K562 (cell line): ENCODE measurements at places on chromosomes 1 and 21.

GRCh38 chr1:9280015-9280860 lies 12.5 kb upstream of the SPSB1 start:
- DNase-seq = peak; percentile 58

- DNase-seq = no peak
These were observed 2.4 kb upstream of the IFNLR1 start for GRCh38 chr1:24189528-24189927.

DNA sequence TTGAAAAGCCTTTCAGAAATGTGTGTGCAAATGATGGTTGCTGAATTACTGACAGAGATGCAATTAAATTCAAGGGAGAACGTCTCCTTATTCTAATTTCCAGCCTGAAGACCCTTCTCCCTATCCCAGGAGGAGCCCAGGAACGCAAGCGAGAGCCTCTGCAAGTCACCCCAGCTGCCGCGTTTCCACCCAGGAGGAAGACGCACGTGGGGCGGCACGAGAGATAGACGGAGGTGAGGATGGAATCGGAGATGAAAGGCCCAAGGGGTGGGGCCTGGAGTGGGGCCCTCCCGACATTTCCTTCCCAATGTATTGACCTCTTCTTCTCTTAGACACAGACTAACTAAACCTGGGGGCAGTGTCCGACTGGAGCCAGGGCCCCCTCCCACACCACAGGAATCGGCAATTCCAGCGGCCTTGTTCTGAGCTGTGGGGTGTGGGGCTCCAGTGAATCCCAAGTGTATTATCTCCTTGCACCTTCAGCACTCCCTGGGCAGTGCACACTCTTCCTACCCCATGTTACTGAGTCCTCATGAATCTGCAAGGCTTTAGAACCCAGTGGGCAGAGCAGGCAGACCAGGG lies 322.5 kb downstream of the AJAP1 start:
- DNase-seq = no peak

DNA sequence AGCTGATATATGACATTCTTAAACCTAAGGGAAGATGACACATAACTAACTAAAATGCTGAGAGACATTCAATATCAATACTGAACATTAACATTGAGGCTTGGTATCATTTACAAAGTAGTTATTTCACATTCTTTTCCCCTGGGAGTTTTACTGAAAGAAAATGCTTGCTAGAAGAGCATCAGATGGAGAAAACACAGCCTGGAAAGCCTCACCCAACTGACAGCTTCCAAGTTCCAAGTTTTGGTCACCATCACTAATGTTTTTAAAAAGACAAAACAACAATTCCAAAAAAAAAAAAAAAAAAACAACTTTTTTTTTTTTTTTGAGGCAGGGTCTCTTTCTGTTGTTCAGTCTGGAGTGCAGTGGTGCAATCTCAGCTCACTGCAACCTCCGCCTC lies 80.6 kb downstream of the DSCAM start:
- DNase-seq = no peak

DNA sequence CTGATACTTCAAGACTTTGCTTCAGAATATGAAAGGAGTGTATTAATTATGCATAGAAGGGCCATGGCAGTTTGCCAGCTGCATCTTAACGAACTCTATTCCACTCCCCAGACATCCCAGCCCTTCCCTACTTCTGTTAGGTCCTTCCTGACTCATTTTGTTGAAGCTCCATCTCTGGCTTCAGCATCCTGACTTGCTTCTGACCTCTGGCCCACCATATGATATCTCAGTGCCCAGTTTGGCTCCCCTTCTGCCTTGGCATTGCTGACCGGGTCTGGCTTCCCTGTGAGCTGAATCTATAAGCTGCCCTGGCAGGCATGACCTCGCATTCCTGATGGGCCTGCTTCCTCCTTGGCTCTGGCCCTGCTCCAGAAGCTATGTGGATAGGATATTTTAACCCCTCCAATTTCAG lies 27.6 kb upstream of the ARHGAP29 start:
- DNase-seq = no peak

DNA sequence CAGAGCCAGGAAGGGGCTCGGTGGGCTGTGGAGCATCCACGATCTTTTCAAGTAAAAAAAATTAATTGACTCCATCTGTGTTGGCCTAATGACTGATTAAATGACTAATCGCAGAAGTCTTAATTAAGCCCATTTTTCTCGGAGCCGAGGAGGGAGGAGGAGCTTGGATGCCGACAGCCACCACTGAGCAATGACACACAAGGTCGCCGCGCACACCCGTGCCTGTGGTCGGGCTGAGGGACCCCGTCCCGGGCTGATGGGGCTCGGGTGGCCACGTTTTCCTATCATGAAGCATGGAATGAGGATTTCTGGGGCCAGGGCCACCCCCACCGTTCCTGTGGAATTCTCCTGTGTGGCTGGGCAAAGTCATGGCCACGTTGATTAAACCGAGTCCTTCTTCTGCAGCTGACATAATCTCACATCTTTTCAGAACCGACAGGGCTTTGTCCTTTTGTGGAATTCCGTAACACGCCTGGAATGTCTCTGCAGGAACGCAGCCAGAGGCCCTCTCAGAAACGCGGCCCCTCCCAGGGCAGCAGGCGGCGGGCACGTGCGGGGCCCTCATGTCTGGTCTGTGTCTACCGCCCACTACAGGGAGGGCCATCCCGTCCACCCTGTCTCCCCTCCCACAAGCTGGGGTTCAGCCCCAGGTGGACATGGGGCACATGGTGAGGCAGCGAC lies 60.7 kb downstream of the MORN1 start:
- DNase-seq = no peak

DNA sequence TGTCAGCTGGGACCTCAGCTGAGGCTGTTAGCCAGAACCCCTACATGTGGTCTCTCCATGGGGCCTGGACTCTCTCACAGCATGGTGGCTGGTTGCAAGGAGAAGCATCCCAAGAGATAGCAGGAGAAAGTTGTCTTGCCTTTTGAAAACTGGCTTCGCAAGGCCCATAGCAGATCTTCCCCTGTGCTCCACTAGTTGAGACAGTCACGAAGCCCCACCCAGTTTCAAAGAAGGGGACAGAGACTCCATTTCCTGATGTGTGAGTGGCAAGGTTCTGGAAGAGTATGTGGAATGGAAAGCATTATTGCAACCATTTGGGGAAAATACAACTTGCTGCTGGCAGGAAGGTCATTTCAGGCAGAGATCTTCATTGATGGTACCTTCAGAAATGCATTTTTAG lies 7.5 kb upstream of the CSRP1 start:
- no peak for DNase-seq

DNA sequence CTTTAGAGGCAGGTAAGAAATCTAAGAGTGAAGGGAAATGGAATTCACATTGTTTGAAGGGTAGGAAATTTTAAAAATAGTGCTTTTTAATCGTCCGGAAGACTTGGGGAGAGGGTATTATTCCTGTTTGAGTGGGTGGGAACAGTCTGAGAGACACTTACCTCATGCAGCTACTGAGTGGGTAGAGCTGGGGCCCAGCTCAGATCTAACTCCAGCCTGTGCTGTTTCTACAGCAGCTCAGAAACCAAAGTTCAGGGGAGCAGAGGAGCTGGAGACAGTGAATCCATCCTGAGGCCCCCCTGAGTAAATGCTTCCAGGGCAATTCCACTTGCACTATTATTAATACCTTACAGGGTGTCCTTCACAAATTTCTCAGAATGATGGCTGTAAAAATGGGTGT lies 63.8 kb downstream of the FGGY start:
- DNase-seq = no peak

GRCh38 chr1:30474818-30475200 lies 248.6 kb downstream of the MATN1 start:
- DNase-seq = no peak

DNA sequence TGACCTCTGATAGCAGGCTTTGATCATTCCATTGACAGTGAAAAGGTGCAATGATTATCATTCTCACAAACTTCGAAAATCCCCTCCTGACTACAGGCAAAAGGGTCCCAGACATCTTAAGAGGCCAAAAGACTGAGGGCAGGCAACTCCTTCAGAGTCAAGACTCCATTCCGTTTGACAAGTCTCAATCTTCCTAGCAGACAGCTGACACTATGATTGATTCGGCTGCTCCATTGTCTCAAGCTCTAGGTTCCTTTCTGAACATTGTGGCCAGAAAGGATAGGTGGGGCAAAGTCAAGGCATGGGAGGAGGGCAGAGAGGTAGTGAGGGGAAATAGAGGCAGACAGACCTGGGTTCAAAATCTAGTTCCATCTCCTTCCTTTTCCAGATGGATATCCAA lies 53.7 kb upstream of the MAN1A2 start:
- DNase-seq = no peak

DNA sequence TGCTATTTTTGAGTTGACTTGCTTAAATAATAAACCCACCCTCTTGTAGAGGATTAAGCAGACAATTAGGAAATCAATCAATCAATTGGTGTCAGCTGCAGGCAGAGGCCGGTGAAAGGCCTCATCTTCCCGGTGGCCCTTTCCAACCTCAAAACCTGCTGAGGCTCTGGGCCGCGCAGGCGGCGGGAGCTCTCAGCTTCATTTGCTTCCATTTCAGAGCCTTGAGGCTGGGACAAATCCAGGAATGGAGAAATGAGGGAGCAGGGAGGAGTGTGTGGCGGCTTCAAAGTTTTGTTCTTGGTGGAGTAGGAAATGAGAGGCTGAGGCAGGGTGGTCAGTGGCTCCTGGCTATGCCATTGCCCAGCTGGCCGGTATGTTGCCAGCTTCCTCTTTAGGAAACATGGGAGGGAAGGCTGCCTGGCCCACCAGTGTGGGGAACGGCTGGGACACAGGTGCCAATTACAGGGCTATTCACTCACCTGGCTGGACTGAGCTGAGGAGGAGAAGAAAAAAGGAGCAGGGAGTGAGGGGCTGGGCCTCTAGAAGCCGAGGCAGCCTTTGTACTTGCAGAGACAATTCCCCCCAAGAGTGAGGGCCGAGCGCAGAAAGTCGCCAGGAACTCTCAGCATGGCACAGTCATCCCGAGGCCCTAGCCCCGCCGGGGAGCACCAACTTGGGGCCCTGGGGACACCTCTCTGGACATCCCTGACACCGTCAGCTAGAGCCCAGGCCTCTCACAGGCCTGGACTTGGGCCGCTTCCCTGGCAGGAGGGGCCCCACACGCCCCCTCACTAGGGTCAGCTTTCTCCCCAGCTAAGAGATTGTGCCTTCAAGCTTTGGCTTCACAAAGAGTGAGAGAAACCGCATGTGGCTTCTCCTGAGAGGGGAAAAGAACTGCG lies 4.4 kb downstream of the POU3F1 start:
- DNase-seq = no peak

GRCh38 chr1:93450321-93450720 lies 2.4 kb downstream of the FNBP1L start:
- no peak for DNase-seq

DNA sequence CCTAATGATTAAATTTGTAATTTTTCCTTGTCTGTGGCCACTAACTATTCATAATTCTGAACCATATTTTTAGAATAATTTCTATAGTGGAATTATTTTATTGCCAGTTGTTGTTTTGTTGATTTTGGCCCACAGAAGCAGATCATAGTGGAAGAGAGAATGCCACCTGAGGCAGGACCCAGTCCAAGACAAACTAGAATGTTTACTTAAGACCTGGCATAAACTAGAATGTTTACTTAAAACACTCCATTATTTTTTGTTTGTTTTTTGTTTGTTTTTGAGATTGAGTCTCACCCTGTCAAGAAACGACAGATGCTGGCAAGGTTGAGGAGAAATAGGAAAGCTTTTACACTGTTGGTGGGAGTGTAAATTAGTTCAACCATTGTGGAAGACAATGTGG lies 310.2 kb downstream of the MRPL39 start:
- no peak for DNase-seq

- DNase-seq = no peak
These were observed 80.8 kb downstream of the MATN1 start for GRCh38 chr1:30642391-30643120.

- no peak for DNase-seq
These were observed 10.2 kb upstream of the ASPM start for GRCh38 chr1:197156692-197157091.

DNA sequence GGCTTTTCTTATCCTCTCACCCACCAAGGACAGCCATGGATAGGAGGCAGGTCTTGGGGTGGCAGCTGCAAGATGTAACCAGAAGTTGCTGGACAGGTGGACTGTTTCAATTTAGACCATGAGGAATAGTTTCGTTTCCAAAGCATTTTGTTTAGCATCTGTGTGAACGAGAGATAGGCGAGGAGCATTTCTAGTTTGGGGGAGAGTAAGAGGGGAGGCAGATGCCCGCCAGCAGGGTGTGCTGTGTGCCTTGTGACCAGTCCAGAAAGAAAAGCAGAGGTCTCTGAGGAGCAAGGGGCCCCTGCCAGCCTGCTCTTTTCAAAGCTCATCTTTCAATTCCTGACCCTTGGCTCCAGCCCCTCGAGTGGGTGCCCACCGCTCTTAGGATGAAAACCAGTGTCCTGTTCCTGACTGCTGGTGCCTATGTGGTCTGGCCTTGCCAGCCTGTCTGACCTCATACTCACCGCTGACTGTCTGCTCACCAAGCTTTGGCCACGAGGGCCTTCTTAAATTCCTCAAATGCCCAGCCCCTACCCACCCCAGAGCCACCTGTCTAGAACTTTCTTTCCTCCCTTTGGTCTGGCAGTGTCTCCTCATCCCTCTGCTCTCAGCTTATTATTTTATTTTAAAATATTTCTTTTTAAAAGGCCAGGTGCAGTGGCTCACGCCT lies 8.5 kb downstream of the SERINC2 start:
- DNase-seq = peak; percentile 53

DNA sequence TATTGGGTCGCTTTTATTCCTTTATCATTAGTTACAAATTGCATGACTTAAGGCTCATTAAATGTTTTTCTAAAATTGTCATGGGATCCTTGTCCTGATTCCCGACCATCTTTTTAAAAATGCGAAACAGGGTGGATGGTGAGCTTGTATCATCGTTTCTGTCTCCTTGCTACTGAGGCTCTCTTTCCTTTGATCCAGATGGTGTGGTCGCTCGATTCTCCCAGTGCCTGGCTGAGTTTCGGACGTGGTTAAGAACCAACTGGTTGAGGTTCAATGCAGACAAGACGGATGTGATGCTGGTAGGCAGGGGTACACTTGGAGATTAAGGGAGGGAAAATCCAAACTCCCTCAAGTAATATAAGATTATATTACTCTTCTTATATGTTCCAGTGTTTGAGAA lies 1.2 kb downstream of the MIER1 start:
- no peak for DNase-seq

GRCh38 chr1:220841293-220841692 lies 38.0 kb upstream of the HLX start:
- DNase-seq = no peak

GRCh38 chr1:211172657-211173056 lies 38.7 kb upstream of the KCNH1 start:
- no peak for DNase-seq

DNA sequence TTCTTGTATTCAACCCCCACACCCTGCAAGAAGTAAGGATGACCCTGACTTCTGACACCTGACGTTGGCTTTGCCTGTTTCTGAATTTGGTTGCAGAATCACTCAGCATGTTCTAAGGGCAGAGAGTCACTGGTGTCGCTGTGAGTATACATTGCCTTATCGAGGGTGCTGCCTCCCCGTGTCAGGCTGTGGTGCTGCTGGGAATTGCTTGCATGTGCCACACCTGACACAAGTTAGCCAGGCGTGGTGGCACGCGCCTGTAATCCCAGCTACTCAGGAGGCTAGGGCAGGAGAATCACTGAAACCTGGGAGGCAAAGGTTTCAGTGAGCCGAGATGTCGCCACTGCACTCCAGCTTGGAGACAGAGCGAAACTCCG lies 45.9 kb downstream of the WDR4 start:
- DNase-seq = peak; percentile 66
